ENCODE measurements at places on chromosomes 5 and 9.

DNA sequence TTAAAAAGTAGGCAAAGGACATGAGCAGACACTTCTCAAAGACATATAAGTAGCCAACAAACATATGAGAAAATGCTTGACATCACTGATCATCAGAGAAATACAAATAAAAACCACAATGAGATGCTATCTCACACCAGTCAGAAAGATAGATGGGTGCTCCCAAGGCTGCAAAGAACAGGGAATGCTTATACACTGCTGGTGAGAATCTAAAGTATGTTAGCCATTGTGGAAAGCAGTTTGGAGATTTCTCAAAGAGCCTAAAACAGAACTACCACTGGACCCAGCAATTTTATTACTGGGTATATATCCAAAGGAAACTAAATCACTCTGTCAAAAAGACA, 154.2 kb downstream of the NDUFS4 start:
- DNase-seq, result no peak

DNA sequence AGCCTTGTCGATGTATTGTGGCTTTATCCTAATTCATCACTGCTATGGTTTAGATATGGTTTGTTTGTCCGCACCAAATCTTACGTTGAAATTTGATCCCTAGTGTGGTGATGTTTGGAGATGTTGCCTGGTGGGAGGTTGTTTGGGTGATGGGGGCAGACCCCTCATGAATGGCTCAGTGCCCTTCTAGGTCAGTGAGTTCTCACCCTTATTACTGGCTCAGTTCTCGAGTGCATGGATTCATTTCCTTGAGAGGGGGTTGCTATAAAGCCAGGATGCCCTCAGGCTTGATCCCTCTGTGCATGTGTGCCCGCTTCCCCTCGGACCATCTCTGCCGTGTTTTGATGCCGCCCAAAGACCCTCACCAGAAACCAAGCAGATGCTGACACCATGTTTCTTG, 114.4 kb downstream of the CHSY3 start:
- DNase-seq, result no peak

DNA sequence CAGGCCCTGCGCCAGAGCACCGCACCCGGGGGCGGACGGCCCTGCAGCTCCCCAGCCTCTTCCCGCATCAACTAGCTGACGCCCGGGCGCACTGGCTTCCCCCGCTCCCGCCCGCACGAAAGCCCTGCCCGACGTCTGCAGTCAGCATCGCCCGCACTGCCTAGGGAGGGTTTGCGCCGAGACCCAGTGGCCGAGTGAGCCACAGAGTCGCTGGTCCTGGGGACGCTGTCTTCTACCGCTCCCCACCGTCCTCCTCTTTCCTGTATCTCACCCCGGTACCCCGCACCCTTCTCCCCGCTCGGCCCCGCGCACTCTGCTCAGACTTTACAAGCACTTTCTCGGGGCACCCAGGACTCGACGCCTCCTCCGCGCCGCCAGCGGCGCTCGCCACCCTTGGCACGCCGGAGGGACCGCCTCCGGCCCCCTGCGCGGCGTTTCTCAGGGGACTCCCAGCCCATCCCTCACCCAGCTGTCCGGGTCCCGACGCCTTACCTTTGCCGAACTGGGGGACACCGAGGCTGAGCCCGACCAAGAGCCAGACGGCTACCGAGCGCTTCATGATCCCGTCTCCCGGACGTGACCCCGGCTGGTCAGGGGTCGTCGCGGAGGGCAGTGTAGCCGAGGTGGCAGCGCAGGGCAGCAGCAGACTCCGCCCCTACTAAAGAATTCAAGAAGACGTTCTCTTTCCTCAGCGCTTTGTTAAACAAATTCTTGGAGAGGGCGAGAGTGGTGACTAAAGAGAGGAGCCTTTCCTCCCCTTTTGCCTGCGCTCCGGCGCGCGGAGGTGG, 670 bp downstream of the EDIL3 start:
- DNase-seq, result no peak

- DNase-seq, result no peak
Observed at GRCh38 chr5:71887680-71888079, 168.6 kb downstream of the CARTPT start.

DNA sequence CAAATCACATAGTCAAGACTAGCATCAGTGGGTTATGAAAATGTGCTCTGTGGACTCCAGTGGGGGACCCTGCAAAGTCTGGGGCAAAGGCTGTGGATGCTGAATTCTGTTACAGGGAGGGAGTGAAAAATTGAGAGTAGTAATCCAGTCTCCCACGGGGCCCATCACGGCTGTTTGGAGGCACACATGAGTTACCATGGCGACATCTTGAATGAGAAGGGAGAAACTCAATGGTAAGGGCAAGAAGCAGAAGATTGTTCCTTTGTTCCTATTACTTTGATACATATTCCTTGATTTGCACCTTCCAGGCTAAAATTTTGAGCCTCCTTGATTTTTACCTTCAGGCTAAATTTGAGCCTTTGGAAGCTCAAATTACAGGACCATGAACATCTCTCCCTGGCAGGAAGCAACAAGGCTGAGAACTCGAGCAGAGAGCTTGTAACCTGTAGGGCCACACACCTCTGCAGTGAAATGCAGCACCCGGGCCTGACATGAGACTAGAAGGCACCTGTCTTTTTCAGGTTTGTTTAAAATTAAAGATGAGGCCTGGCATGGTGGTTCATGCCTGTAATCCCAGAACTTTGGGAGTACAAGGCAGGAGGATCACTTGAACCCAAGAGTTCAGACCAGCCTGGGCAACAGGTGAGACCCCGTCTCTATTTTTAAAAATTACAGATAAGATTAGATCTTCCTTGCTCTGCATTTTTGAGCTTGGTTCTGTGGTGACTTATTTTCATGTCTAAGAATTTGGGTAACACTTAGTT, 31.0 kb upstream of the ZFR start:
- no peak for DNase-seq

DNA sequence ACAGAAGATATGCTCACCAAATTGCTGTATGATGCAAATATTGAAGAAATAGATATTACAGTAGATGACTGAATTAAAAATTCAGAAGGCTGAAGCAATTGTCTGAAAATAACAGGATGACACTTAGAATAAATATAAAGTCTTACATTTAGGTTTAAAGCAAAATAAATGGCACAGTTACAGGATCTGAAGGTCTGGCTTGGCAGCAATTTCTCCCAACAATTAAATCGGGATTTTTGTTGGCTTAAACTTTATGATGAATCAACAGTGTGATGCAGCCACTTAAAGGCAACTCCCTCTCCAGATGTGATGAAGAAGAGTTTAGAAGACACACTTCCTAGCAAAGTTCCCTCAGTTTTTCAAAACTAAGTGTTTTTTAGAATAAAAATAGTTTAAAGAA, 80.5 kb downstream of the NREP start:
- no peak for DNase-seq

DNA sequence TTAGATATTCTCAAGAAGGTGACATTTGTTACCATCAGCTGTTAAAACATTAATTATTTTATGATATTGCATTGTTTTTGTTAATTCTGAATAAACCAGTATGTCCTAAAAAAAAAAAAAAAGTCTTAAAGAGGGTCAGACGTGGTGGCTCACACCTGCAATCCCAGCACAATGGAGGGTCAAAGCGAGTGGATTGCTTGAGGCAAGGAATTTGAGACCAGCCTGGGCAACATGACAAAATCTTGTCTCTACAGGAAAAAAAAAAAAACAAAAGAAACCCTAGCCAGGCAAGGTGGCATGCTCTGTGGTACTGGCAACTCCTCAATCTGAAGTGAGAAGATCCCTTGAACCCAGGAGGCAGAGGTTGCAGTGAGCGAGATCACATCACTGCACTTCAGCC, 46.8 kb downstream of the CYLC2 start:
- DNase-seq, result no peak

GRCh38 chr5:173592050-173592669, 24.3 kb downstream of the BOD1 start:
- DNase-seq, result no peak

GRCh38 chr9:18847576-18848275, 185.3 kb downstream of the SAXO1 start:
- no peak for DNase-seq

DNA sequence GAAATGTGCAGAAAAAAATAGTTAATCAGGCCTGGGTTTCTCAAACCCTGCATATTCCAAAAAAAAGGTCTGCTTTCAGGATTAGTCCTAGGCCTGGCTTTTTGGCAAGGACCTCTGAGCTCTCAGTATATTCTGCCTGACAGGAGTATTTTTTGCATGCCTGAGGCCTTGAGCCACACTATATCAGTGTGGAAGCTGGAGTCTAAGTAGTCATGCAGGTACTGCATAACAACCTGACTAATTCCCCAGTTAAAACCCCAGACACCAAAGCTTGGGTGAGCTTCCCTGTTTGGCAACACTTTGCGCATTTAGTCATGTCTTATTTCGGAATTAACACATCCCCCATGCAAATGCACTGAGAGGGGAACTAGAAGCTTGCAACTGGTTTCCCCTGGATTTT, 359.5 kb downstream of the CETN3 start:
- no peak for DNase-seq

DNA sequence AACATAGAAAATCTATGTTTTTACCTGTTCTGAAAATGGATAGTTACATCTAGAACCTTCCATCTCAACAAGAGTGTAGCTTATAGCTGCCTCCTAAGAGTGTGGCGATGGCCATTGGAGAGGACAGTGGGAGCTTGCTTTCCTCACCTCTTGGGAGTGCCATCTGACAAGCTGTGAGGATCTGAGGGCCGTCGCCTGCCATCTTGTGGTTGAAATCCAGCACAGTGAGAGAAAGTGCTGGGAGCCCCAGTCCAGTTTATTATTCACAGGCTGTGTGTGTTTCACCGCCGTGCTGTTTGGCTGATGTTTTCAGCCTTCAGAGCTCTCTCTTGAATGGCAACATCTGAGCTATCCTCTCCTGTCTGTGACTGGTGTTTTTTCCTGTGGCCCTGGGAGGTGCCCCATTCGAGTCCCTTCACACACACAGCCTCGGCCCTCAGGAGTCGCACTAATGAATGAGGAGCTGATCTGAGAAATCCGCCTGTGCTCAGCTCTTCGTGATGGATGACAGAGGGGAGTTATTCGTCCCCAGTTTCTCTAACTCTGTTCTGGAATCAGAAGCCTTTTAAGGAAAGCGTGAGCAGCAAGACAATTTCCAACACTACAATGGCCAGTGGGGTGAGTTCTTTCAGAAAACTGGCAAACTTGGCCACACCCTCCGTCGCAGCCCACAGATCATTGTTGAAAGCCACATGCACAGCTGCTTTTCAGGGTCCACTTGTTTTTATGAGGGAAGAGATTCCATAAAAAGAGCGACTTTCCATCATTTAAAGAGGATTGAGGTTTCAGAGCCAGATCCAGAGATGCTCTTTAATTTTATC, 170.3 kb downstream of the PDZD2 start:
- peak; percentile 6 for DNase-seq

DNA sequence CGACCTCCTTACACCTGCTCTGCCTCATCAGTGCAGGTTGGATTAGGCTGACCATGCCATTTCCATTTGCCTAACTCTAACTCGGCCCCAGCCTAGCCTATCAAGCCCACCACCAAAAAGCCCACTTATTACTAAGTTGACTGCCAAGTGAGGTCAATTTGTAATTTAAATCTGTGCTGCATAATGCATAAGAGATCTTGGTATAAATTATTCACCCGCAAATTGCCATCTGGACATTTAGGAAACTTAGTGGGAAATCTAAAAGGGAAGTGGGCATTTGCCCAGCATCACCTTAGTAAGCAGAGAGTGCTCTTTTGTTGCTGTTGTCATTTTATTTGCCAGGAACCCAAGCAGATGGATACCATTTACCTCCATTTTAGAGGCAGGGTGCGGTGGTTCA, 143.0 kb downstream of the SPOCK1 start:
- DNase-seq, result no peak

DNA sequence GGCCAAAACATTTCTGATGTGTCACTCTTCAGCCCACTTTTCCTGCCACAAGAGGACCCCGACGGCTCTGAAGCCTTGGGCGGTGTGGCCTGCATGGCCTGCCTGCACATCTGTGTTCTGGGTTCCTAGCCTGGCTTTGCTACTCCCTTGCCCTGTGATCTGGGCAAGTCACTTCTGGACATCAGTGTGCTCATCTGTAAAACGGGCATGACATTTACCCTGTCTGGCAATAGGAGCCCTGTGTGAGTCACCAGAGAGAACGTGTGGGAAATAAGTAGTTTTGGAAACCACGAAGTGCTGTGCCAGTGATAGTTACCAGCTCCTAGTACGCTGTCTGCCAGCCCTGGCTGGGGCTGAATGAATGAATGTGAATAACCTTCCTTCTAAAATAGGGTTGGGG, 90.8 kb downstream of the MACROH2A1 start:
- DNase-seq, result no peak

- no peak for DNase-seq
Observed at GRCh38 chr5:134447815-134448520, 36.3 kb upstream of the CDKN2AIPNL start.

DNA sequence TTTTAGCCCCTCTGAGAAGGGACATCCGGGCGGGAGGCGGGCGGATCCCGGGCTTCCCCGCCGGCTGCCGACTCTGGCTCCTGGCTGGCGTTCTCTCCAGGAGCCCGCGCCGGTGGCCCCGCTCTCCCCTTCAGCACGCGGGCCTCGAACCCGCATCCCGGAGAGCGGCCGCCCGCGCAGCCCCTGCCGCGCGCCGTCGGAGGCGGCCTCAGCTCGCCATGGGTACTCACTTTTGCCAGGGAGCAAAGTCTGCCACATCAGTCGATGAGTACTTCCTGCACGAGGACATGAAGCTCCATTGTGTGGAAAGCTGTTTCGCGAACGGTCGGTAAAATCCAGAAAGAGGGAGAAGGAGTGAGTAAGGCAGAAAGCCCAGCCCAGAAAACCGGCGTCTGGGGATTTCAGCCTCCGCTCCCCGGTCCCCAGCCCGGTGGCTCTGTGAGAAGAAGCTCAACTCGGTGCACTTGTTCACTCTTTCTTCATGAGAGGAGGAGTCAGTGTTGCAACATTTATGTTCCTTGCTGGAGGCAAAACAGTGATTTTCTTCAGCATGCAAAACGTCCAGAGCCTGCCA, at the start of gene PRLR:
Gene PRLR, minus strand, starts transcription at position 450 of the 574 bp plus-strand sequence. CDS start 140,867 bp downstream, outside the sequence.
- no peak for DNase-seq

DNA sequence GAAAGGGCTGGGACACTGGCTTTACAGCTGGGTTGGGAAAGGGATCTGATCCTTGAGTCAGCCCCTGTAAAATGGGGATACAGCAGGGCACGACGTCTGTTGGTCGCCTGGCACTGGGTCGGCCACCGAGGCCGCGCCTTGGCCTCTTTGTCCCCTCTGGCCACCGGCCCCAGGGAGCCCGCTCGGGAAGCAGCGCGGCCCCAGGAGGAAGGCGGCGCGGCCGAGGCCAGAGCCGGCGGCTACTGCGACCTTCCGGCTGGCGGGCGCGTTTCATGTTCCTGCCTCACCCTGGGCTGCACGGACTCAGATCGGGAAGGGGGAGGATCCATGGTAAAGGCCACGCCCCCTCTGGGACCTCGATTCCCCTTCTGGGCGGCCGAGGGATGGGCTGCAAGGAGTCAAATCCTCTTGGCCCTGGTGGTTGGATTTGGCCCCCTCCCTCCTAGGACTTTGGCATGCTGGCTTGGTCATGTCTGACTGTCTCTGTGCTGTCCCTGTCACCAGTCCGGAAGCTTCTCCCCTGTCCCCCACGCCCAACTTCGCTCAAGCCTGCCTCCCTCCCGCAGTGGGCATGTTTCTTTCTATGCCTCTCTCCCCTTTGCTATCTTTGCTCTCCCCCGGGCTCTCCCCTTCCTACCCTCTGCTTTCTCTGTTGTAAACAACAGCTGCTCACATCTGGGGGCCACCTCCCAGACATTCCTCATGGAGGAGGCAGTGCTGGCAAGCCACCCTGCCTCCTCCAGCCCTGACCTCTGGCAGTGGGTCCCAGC, 25.8 kb downstream of the FPGS start:
- no peak for DNase-seq
